Activated CD8-positive, alpha-beta memory T cell treated with anti-CD3 and anti-CD28 coated beads, Interleukin-2, amount 10 ng/mL, durations not matched to agents 7 days and 5 days (primary cell): ENCODE measurements at places on chromosomes 3 and 15. TPM values are rescaled to one million over a fixed set of nuclear protein-coding genes. Genes with fewer than 3 reads are reported as not detected.

NME9 gene
- not detected for total RNA-seq

ARPP21 gene
- total RNA-seq, result not detected

ANKRD63 gene
- not detected for total RNA-seq

SPESP1 gene
- total RNA-seq, result 0.70 TPM

FAM227B gene
- total RNA-seq, result 2.4 TPM

FBXW12 gene
- not detected for total RNA-seq

ASB7 gene
- total RNA-seq, result 22.1 TPM

OR5K2 gene
- total RNA-seq, result not detected

- DNase-seq, result peak; percentile 32
Observed at GRCh38 chr15:68379058-68379758, 52.8 kb downstream of the ITGA11 start.

DNA sequence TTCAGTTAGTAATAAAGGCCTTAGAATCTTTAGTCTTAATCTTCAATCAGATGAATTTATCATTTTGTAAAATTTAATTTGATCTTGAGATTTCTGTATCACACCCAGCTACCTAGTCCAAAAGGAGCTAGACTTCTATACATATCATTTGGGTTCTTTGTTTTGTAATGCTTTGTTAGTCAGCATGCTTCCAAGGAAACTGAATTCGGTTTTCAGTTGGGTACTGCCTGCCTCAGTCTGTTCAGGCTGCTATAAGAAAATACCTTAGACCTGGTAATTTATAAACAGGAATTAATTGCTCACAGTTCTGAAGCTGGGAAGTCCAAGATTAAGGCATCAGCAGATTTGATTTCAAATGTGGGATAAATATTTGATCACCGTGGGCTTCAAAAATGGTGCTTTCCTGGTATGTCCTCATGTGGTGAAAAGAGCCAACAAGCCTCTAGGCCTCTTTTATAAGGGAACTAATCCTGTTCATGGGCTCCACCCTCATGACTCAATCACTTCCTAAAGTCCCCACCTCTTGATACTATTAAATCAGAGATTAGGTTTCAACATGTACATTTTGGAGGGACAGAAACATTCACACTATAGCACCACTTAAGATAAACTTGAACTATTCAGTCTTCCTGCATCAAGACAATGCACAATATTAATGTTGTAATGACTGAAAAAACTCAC is 800.7 kb downstream of the NAALADL2 start:
- no peak for DNase-seq

DNA sequence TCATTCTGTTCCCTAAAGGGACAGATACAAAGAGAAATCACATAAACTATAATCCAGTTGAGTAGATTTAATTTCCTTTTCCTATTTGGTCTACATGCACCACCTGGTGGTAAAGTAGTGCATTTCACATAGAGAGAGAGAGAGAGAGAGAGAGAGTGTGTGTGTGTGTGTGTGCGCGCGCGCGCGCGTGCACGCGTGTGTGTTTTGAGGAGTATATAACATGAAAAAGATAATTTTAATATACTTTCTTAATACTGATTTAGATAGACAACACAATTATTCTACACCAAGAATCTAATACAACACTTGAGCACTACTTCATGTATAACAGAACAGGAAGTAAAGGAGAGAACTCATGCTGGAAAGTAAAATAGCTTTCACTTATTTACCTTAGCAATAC is 1.1 kb upstream of the FGF7 start:
- DNase-seq, result no peak

DNA sequence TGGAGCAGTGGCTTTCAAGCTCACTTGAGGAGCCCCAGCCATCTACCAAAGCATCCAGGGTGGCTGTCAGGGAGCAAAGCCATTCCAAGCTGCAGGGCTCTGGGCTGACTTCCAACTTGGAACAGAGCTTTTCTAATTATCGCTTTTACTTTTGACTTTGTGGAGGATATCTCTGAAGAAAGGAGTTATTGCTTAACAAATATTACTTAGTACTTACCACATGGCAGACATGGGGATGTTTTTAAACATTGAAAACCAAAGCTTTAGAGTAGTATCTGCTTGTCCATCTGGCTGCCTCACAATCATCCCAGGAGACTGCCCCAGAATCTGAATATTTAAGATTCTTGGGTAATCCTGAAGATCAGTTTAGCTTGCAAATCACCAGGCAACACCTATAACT is 8.9 kb downstream of the TAGLN3 start:
- DNase-seq, result no peak

GRCh38 chr15:73753250-73754130 is at the start of gene INSYN1:
INSYN1 (minus strand) TSS chr15:73753351; CDS start chr15:73751130, 2,221 bp downstream.
- no peak for DNase-seq

DNA sequence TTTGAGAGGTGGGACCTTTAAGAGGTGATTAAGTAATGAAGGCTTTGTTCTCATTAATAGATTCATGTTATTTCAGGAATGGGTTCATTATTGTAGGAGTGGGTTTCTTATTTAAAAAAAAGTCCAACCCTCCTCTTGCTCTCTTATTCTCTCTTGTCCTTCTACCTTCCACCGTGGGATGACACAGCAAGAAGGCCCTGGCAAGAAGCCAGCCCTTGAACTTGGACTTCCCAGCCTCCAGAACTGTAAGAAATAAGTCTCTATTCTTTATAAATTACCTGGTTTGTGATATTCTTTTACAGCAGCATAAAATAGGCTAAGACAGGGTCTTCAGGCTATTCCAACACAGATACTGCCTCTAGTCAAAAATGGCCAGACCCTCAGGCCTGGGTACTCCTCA is 62.2 kb downstream of the MYLK start:
- DNase-seq, result no peak

DNA sequence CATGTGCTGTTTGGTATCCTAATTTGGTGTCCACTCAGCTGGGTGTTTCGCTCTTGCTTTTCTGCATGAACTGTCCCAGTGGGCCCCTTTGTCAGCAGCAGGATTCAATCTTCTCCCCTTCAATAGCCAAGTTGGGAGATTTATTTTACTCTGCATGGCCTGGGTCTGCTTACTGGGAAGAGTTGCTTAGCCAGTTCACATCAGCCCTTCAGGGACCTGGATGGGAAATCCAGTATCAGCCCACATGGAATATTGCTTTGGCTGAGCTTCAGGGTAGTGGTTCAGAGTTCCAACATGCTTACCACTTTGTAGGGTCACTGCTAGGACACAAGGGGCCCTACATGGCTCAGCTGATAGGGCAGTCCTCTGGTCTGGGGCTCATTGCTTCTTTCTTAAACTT is 93.0 kb upstream of the BOC start:
- no peak for DNase-seq

DNA sequence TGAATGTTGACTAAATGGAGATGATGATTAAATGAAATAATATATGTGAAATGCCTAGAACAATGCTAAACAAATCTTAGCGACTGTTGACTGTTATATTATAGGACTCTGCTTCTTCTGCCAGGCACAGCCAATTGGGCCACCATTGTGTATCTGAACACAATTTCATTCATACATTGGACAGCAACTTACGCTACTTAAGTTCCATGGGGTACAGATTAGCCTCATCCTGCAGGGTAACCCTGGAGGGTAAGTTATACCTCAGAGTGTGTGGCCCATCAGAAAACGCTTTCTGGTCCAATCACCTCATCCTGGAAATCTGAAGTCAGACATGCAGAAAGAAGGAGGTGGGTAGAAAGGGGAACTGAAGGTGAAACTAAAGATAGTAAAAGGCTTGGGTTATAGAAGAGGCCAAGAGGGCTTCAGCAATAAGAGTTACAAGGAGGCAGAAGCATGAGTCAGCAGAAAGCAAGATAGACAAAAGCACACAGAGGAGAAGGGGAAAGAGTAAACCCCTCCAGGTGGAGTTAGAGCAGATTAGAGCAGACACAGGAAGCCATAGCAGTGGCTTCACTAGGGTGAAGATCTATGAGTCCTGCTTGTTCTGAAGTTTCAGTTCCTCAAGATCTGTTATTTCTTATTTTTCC is 119.3 kb upstream of the SLC24A5 start:
- no peak for DNase-seq

DNA sequence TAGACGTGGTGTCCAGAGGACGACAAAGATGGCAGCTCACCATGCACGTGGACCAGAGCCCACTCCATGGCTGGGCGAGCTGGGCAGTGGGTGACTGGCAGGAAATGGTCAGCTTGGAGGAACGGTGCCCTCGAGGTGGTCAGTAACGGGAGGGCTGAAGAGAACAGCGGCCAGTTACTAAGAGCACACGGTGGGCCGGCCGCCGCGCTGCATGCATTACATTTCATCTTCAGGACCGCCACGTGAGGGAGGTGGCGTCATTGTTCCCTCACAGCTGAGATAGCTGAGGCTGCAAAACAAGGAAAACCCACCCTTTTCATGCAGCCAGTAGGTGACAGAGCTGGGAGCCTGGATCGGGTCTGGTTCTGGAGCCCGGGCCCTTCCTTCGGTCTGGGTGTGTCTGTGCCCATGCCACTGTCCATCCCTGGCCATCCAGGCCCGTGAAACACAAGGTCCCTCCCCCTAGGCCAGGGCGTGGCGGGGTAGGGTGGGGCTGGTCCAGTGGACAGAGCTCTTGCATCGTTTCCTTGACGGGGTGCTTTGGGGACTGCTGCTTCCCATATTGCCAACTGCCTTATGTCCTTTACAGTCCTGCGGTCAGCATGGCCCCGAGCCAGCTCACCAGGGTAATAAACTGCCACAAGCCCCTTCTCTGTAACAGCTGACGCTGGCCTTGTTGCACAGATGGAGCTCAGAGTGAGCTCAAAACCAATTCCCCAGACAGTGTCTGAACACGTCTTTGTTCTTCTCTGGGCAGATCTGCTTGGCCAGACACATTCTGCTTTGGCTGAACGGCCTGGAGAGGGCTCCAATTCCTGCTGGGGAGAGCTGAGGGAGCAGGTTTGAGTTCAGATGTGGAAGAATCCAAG is 51.8 kb downstream of the RGMA start:
- no peak for DNase-seq

DNA sequence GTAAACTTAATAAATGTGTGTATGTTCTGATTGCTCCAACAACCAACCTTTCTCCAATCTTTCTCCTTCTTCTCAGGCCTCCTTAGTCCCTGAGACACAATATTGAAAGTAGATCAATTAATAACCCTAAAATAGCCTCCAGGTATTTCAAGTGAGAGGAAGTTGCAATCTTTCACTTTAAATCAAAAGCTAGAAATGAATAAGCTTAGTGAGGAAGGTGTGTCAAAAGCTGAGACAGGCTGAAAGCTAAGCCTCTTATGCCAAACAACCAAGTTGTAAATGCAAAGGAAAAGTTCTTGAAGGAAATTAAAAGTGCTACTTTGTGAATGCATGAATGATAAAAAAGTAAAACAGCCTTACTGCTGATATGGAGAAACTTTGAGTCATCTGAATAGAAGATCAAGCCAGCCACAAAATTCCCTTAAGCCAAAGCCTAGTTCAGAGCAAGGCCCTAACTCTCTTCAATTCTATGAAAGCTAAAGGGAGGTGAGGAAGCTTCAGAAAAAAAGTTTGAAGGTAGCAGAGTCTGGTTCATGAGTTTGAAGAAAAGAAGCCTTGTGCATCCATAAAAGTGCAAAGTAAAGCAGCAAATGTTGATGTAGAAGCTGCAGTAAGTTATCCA is 38.6 kb downstream of the CCDC80 start:
- DNase-seq, result no peak

- DNase-seq, result no peak
Observed at GRCh38 chr15:85941186-85941855, 138.3 kb upstream of the AGBL1 start.

GRCh38 chr3:150385296-150386242 is 22.5 kb upstream of the TSC22D2 start:
- no peak for DNase-seq

DNA sequence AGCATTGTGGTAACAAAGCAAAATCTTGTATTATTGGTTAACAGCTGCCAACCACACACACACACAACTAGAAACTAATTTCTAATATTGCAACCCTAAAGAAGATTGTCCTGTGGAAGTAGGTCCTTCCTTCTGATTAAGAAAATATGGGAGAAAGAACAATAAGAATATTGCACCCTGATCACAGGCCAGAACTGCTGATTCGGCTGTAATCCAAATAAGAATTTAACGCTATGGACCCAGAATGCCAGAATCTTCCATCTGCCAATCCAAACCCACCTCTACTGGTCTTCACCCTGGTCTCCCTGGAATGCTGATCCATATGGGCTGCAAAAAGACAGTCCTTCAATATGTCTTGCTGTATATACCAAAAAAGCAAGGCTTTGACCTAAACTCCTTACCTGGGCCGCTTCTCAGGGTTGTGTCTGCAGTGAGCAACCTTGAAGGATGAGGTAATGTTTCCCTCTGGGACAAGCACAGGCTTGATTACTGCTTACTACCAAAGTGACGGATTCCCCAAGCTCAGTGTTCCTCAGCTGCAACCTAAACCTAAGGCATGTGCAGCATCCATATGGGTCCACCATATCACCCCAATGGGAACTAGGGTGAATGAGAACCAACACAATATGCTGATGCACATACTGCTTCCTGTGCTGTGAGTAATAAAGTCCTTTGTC is 8.0 kb downstream of the CCDC14 start:
- no peak for DNase-seq

- DNase-seq, result peak; percentile 87
Observed at GRCh38 chr15:94287794-94288246, 56.5 kb downstream of the MCTP2 start.

DNA sequence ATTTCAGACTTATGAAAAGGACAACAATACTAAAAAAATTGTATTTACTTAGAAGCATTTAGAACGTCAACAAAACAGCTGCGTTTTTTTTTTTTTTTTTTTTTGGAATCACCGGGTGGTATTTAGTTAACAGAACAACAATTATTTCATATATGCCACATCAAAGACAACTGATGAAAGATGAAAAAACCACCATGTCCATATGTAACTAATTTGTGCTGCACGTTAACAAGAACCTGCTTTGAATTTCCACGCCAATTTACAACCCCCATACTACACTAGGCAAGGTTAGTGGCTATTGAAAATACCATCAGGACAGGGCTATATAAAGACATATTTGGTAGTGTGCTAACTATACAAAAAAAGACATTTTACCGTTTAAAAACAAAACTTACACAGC is 189.3 kb upstream of the ROBO1 start:
- DNase-seq, result no peak

- DNase-seq, result no peak
Observed at GRCh38 chr3:59127071-59127470, 77.2 kb upstream of the CFAP20DC start.

- DNase-seq, result no peak
Observed at GRCh38 chr15:95946241-95946640, 384.3 kb upstream of the NR2F2 start.

GRCh38 chr3:141250828-141251227 is 19.2 kb downstream of the PXYLP1 start:
- DNase-seq, result peak; percentile 36

DNA sequence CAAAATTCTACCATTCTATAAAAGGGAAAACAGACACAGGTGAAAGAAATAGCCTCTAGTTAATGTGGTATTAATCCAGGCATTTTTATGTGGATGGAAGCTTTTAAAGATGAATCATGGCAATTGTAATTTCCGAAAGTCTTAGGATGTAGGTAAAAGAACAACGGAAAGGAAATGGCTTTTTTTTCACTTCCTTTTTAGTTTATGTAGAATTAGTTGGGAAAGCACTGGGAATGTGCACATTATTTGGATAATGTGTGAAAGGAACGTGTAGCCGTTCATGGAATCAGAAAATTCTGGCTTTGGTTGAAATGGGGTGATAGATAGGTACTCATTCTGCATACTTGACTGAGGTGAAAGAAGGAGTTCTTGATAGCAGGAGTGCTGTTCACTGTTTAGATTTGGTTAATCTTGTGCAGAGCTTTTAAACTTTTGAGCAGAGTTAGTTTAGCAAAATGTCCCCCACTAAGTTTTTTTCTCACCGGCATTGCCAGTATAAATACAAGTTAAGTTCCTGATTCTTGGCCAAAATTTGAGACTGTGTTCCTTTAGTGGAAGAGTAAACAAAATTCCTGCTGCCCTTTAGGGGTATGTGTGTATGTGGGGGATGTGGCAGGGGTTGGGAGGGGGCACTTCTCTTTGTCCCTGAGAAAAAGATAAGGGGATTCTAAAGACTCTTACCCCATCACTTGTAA is 20.2 kb upstream of the UTS2B start:
- DNase-seq, result no peak
